ENCODE measurements at places on chromosomes 16 and 17.
A peak's percentile ranks its signal among the peaks of the same experiment; 100 is the strongest.

GRCh38 chr17:33243732-33244131 is 49.4 kb downstream of the ASIC2 start:
- DNase-seq = no peak

DNA sequence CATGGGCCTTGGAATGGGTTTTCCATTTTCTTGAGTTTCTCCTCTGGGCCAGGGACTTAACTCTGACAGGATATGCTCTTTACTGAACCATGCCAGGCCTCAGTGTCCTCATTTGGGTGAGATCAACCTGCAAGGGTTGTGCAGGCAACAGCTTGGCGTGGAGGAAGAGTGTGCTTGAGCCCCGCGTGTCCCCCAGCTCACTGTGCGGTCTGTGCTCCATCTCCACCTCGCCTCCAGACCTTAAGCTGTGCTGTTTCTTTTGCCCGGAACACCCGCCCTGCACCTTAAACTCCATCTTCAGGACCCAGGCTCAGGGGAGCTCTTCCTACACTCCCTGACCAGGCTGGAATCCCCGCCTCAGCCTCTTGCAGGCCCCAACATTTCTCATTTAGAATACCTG is 9.7 kb downstream of the RUSF1 start:
- DNase-seq = no peak

DNA sequence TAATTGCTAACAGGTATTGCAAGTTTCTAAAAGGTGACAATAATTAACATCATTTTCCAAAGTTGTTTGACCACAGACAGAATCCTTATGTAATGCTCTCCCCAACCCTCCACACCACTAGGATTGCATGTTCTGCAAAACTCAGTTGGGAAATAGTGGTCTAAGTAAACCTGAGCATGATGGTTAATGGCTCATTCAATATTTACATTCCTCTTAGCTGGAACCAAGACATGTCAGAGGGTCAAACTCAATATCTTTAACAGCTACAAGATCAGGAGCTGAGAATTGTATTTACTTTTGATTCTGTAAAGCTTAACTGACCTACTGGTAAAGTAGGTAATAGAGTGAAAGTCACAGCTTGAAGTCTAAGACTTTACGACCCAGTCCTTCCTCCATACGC is 10.2 kb downstream of the MFSD6L start:
- DNase-seq = no peak

- no peak for DNase-seq
Observed at GRCh38 chr17:80992948-80993624, 1.4 kb downstream of the CHMP6 start.

DNA sequence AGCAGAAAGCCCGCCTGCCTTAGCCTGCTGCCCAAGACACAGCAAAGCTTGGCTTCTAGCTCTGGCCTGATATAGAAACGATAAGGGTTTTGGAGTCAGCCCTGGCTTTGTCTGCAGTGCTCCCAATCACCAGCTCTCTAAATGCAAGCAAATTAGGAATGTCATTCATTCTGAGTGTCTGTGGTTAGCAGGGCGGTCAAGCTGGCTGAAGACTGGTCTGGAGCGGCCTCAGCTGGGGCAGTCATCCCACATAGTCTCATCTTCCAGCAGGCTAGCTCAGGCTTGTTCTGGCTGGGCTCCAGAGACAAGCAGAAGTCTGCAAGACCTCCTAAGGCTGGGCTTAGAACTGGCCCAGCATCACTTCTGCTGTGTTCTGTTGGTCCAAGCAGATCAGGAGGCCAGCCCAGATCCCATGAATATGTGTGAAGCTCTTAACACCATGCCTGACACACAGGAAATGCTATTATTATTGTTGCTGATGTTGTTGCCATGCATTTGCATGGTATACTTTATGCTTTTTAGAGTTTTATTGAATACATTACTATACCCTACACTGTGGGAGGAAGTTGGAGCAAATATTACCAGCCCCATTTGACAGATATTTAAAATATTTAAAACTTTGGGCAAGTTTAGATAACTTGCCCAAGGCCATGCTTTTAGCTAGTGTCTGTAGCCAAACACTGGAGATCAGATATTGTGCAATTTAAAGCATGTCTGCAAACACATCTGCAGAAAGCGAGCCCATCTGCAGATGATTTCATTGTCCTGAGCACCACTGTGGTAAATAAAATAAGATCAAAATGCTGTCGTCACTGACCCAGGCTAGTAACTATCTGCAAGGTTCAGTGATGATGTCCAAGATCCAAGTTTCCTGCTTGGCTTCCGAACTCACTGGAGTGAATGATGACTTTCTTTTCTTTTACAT is 24.8 kb downstream of the TMC7 start:
- DNase-seq = peak; percentile 73

DNA sequence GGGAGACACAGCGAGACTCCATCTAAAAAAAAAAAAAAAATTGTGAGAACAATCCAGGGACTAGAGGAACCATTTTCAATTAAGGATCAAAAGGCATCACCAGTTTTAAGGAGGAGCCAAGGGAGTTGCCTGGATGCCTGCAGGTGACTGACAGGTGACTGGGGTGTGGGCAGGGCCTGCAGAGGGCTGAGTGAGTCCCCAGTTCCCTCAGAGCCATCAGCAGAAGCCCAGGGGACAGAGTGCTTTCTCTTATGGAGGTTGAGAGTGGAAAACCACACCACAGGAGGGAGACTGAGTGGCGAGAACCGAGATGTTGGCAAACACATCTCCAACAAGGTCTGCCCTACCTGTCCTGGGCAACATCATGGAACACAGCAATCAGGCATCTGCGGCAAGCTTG is 27.1 kb upstream of the CREBBP start:
- no peak for DNase-seq

DNA sequence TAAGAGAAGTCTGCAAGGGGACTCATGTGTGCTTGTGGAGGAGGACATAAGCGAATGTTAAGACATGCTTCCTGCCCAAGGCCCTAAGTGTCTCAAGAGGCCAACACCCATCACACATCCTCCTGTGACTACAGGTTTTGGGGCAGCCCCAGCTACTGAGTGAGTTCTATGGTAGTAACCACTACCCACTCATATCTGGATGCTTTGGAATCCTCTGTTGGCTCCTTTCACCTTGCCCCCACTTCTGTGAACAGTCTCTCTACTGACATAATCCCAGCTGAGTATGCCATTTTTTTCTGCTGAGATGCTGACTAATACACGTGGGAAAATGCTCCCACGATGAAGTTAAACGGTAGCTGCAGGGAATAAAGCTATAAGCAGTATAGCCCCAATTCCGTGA is 153.5 kb downstream of the VPS53 start:
- peak; percentile 35 for DNase-seq

GRCh38 chr17:47664624-47664941 is 14.9 kb downstream of the KPNB1 start:
- DNase-seq = no peak

- no peak for DNase-seq
Observed at GRCh38 chr17:31491376-31492131, 100.1 kb downstream of the RAB11FIP4 start.
